ENCODE measurements at places on chromosomes 13 and 19.

GRCh38 chr19:57819475-57820148 lies 4.9 kb upstream of the ZNF552 start:
- peak; percentile 88 for DNase-seq

DNA sequence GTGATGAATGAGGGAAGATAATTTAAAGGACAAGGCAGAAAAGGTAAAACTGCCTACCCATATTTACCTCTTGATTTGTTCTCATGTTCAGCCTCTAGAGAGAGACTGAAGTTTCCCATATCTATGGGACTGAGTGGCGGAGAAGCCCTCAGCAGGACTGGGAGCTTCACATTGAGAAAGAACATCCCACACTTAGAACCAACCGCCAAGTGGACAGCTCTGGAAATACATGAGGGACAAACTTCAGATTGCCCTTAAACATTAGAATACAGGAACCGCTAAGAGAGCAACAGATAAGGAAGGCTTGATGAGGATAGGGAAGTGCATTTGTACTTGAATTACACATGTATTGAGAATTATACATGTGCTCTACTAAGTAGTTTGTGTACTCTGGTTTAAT lies 316.0 kb upstream of the MIR17HG start:
- DNase-seq = no peak

- peak; percentile 70 for DNase-seq
Observed at GRCh38 chr19:12666265-12667048, at the start of the genes MAN2B1 and WDR83. Gene MAN2B1 (minus strand): TSS chr19:12666742. CDS start chr19:12666701, 41 bp downstream. Gene WDR83 (plus strand): TSS chr19:12666807. CDS start chr19:12669791, 2,984 bp downstream.

- no peak for DNase-seq
Observed at GRCh38 chr13:27489456-27489855, 39.1 kb upstream of the MTIF3 start.

- DNase-seq = no peak
Observed at GRCh38 chr13:98581971-98582702, 5.2 kb upstream of the STK24 start.

GRCh38 chr19:53389978-53390377 lies 5.0 kb upstream of the ZNF765 start:
- DNase-seq = no peak

DNA sequence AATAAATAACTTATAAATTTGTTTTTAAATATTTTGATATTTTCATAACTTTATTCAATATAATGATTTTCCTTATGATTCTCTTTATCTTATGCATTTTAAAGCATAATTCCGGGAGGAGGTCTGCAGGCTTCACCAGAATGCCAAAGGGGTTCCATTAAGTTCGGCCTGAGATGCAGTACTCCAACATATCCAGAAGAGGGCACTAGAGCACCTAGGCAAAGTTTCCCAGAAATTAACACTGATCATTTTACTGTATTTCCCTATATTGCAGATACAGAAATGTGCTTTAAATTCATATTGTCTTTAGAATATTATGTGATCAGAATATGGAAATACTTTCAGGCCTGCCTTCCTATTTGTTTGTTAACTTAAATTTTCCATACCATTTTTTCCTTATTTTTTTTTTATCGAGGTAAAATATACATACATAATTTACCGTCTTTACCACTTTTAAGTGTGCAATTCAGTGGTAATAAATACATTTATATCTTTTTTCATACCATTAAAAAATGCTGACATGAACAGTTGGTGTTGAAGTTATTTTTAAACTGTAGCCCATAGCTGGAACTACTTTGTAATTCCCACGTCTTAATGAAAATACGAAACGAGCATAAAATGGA lies 58.9 kb upstream of the TM9SF2 start:
- peak; percentile 83 for DNase-seq

GRCh38 chr13:36377826-36378468 lies 31.8 kb upstream of the SPART start:
- DNase-seq = no peak

DNA sequence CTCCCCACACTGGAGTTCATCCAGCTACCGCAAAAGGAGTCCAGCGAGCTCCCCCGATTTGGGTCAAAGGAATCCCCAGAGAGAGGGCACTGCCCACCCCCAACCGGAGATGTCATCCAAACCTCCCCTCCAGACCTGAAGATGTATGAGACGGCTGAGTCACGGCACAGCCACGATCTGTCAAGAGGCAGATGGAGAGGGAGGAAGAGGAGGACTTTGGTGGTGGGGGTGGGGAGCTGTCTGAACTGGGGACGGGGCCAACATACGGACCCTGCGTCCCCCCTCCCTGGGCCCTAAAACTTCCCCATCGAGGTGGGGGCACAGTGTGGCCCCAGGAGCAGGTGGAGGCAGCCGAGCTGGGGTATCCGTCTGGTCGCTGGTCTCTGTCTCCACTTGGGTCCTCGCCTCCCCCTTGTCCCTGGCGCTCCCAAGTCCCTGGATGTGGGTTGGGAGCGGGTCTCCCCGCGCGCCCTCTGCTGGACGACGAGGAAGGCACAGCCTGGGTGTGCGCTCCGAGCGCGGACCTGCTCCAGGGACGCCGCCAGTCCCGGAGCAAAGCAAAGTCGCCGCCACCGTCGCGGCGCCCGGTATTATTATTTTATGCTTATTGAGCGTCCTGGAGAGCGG lies 3.8 kb downstream of the PDE4A start:
- peak; percentile 58 for DNase-seq

DNA sequence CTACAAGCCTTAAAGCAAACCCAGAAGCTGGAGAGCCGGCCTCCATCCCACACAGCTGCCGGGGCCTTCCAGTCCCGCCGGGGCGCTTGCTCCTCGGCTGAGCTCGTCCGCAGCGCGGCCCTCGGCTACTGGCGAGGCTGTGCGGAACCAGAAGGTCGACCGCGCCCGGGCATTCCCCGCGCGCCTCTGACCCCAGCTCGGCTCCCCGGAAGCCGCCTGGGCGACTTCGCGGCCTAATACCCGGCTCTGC lies 863 bp downstream of the ANKRD10 start:
- no peak for DNase-seq

DNA sequence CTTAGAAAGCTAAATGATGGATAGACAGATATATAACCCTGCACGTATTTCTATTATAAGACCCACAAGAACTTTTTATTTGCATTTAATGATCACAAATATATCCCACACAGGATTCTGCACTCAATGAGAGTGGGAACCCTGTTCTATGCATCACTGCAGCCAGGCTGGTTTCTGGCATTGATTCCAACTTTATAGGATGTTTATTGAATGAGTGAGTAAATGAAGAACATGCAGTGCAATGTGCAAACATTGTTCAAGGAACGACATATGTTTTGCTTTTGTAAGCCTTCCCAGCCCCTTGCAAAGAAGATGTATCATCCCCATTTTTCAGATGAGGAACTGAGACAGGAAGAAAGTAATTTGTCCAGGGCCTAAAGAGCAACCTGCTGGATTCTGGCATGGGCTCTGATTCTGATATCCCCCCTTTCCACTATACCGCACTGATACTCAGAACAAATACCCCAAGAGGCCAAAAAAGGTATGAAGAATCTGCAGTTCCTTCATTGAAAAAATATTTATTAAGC lies 246.3 kb downstream of the LACC1 start:
- DNase-seq = no peak

- no peak for DNase-seq
Observed at GRCh38 chr19:6717441-6717971, 2.9 kb downstream of the C3 start.

GRCh38 chr19:55071129-55071502 lies 4.6 kb upstream of the EPS8L1 start:
- no peak for DNase-seq

- no peak for DNase-seq
Observed at GRCh38 chr13:54999399-54999907, 1970.8 kb downstream of the OLFM4 start.

DNA sequence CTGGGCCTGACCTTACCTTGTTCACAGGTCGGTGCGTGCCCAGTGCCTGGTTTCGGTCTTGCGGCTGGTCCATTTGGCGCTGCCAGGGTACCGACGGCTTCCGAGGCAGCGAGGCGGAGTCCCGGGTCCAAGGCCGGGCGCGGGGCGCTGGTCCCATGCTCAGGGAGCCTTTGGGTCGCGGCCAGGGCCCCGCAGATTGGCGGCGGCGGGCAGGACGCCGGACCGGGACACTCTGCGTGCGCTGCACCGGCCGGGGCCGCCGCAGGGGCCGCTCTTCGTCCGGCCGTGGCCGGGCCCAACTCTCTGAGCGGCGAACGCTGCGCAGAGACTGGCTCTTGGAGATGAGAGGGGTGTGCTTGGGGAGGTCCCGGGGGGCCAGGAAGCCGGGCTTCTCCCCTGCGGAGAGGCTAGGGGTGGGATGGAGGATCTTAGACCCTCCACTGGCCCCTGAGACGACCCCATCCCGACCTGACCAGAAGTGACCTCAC lies 3.4 kb upstream of the WIZ start:
- DNase-seq = no peak

DNA sequence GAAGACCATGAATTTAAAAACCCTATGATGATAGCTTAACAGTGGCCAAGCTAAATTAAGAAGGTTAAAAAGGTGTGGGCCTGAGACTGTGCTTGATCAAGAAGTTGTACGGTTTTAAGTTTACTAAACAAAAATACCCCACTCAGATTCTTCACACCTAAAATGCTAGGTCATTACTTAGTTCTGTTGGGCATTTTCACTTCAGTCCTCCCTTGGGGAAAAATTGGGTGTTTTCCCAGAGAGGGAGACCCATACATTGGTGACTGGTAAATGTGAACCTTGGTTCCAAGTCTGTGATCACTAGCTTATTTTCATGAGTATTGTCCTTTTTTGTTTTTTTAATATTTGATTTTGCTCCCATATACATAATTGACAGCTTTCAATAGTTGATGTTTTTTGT lies 44.4 kb downstream of the MTUS2 start:
- no peak for DNase-seq

GRCh38 chr13:108629181-108629752 lies at the start of gene MYO16:
Gene MYO16 (plus strand): TSS chr13:108629611. CDS start chr13:108629845, 234 bp downstream.
- no peak for DNase-seq

- DNase-seq = no peak
Observed at GRCh38 chr13:98048265-98048664, 94.6 kb upstream of the FARP1 start.

DNA sequence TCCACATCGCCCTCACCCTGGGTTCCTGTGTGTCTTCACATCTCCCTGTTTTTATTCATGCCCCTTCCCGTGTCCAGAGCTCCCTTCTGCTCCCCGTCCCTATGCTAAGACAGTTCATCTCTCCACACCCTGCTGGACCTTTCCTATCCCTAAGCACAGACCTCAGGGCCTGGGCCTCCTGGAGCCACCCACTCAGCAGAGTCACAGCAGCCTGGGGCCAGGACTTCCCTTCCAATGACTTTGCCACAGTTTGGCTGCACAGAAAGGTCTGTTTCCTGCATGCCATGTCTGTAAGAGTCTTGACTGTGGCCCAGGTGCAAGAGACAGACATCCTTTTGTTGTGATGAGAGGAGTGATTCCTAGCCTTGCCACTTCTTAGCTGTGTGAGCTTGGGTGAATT lies 470.7 kb downstream of the TSHZ3 start:
- no peak for DNase-seq

- DNase-seq = no peak
Observed at GRCh38 chr19:38542040-38542439, 75.7 kb downstream of the MAP4K1 start.

- no peak for DNase-seq
Observed at GRCh38 chr19:1647501-1648458, 4.6 kb downstream of the TCF3 start.

- DNase-seq = no peak
Observed at GRCh38 chr19:15923702-15924101, 10.6 kb downstream of the CYP4F11 start.

DNA sequence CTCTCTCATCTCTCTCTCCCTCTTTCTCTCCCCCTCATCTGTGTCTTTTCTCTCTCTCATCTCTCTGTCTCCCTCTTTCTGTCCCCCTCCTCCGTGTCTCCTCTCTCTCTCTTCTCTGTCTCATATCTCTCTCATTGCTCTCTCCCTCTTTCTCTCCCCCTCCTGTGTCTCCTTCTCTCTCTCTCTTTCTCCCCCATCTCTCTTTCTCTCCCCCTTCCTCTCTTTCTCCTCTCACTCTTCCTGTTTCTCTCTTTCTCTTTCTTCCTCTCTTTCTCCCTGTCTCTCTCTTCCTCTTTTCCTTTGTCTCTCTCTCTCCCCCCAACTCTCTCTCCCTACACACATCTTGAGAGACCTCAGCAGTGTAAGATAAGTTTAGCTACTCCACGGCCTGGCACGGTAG lies 4.9 kb upstream of the RDH13 start:
- no peak for DNase-seq

DNA sequence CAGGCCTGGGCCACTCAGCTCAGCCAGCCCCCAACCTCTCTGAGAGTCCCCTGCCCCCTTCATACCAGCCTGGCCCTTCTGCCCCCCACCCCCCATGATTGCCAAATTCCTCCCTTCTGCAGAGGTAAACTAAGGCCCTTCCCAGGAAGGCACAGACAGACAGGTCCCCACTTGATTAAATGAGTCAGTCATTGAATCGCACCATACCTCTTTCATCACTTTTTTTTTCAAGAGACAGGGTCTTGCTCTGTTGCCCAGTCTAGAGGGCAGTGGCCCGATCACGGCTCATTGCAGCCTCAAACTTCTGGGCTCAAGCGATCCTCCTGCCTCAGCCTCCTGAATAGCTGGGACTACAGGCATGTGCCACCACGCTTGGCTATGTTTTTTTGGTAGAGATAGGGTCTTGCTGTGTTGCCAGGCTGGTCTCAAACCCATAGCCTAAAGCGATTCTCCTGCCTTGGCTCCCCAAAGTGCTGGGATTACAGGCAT lies 6.0 kb downstream of the PODNL1 start:
- DNase-seq = no peak

GRCh38 chr19:13700621-13701020 lies 63.7 kb upstream of the MRI1 start:
- no peak for DNase-seq

- DNase-seq = no peak
Observed at GRCh38 chr19:2700660-2701360, 1.7 kb downstream of the GNG7 start.

- DNase-seq = no peak
Observed at GRCh38 chr19:13100841-13101589, 1.6 kb downstream of the LYL1 start.

- DNase-seq = no peak
Observed at GRCh38 chr13:24323036-24323738, 13.8 kb downstream of the C1QTNF9 start.

DNA sequence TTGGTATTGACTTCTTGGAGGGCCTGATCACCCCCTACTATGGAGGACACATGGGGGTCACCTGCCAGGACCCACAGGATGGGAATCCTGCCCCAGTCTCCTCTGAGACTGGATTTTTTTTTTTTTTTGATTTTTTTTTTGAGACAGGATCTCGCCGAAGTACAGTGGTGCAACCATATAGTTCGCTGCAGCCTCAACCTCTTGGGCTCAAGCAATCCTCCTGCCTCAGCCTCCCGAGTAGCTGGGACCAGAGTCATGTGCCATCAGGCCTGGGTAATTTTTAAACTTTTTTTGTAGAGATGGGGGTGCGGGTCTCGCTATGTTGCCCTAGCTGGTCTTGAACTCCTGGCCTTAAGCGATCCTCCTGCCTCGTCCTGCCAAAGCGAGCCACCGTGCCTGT lies 14.2 kb upstream of the ADGRE5 start:
- DNase-seq = no peak

- DNase-seq = no peak
Observed at GRCh38 chr19:58498316-58499020, 13.3 kb downstream of the SLC27A5 start.

- no peak for DNase-seq
Observed at GRCh38 chr19:49020931-49021895, 2.9 kb downstream of the CGB3 start.

GRCh38 chr13:110436276-110436675 lies 125.2 kb downstream of the RAB20 start:
- DNase-seq = no peak
